ENCODE measurements at places on chromosomes 13 and 19. TPM values are rescaled to one million over a fixed set of nuclear protein-coding genes. Genes with fewer than 3 reads are reported as not detected.

The ZGLP1 gene
- total RNA-seq: 9.4 TPM

DNA sequence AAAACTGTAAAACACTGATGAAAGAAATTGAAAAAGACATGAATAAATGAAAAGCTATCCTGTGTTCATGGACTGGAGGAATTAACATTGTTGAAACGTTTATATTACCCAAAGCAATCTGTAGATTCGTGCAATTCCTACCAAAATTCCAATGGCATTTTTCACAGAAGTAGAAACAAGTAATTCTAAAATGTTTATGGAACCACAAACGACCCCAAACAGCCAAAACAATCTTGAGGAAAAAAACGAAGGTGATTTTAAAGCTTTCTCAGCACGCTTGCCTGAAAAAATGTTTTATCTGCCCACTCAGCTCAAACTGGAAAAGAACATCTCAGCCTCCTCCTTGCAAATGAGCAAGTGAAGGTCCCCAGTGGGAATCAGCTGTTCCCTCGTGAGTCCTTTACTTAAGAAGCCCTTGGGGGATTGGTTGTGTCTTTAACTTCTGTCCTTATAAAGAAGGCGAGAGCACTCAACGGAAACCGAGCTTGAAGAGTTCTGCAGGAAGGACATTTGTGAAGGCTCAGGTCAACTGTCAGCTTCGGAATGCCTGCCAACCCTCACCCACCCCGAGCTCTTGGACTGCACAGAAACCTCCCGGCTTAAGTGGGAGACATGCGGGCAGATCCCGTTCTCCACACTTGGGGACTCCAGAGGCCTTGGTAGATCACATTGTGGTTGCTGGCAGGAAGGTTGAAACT lies 256.0 kb upstream of the IRS2 start:
- no peak for DNase-seq

DNA sequence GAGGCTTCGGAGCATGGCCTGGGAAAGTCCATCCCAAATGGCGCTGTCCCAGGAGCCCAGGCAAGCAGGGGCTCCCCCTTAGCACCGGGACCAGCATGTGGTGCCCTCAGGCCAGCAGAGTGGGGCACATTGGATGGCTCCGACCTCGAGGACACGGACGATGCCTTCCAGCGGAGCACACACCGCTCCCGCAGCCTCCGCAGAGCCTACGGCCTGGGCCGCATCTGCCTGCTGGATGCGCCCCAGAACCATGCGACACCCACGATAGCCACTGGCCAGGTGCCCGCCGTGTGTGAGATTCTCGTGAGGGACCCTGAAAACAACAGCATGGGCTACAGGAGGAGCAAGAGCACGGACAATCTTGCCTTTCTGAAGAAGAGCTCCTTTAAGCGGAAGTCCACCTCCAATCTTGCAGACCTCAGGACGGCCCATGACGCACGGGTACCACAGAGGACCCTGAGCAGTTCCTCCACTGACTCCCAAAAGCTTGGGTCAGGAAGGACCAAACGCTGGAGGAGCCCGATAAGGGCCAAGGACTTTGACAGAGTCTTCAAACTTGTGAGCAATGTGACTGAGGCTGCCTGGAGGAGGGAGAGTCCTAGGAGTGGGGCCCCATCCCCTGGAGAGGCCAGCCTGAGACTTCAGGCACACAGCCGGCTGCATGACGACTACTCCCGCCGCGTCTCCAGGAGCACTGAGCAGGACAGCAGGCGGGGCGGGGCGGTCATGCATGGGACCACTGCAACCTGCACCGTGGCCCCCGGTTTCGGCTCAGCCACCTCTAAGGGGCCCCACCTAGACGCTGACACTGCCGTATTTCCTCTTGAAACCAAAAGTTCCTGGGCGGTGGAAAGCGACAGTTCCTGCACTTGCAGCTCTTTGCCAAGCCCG lies 63.1 kb downstream of the SPATA13 start:
- no peak for DNase-seq

- DNase-seq: no peak
Observed at GRCh38 chr19:33212436-33213172, 13.0 kb downstream of the SLC7A10 start.

DNA sequence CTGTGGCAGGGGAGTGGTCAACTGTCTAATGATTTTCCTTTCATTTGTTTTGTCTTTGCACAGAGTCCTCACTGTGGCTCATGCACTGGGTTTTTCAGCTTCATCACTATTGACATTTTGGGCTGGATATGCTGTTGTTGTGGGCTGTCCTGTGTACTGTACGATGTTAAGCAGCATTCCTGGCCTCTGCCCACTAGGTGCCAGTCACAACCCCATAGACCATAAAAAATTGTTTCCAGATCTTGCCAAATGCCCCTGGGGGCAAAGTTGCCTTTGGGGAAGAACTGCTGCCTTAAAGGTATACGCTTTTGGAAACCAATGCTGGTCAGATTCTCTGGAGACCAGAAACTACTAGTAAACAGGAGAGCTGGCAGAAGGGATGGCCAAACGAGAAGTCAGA lies 310.4 kb downstream of the SPRY2 start:
- peak; percentile 17 for DNase-seq

GRCh38 chr19:19059837-19060611 lies 3.8 kb upstream of the SLC25A42 start:
- no peak for DNase-seq

DNA sequence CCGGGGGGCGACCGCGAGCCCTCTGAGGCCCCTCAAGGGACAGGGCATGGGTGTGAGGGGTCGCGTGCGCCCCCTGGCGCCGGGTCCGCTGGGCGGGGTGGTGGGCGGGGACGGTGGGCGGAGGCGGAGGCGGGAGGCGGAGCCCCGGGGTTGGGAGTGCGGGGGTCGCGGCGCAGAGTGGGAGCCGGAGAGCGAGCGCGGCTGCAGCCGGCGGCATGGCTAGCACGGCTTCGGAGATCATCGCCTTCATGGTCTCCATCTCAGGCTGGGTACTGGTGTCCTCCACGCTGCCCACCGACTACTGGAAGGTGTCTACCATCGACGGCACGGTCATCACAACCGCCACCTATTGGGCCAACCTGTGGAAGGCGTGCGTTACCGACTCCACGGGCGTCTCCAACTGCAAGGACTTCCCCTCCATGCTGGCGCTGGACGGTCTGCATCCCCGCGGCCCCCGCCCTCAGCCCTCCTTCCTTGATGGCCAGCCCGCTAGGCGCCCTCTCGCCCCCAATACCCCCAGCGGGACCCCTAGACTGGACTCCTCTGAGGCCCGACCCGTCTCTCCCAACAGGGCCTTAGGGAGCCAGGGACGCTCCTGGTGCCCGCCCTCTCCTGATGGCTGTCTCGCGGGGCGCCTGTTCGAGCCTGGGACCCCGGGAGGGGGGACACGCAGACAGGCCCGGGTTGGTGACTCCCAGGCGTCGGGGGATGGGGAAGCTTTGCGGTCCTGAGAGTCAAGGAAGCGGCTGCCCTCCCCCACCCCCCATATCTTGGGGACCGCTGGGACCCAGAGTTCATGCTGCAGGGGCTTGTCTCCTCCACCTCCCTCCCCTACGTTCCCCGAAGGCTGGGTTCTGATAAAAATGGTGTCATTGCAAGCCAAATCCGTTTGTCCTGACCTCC lies at the start of gene CLDN10:
Gene CLDN10 (plus strand): TSS at position 182 of the 903 bp plus-strand sequence. CDS start 34 bp downstream, at position 216.
- DNase-seq: peak; percentile 84

GRCh38 chr13:41460074-41460465 lies 2.7 kb downstream of the RGCC start:
- no peak for DNase-seq

All from glutamatergic neuron (in vitro differentiated cells).